ENCODE measurements at places on chromosomes 1 and 21.

DNA sequence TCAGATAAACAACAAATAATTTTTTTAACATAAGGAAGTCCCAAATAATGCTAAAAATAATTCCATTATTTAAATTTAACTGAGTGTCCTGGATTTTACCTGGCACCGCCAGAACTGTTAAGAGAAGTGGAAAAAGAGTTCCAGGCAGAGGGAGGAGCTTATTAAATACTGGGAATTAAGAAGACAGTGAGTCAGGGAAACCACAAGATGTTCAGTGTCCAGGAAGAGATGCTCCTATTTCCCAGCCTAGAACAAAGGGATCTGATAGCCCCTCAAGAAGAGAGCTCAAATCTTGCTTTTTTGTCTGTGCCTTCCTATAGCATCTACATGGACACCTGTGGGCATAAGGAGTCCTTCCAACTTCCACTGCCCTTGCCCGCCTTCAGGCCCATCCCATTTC, 85.9 kb downstream of the PGM1 start:
- DNase-seq: no peak

DNA sequence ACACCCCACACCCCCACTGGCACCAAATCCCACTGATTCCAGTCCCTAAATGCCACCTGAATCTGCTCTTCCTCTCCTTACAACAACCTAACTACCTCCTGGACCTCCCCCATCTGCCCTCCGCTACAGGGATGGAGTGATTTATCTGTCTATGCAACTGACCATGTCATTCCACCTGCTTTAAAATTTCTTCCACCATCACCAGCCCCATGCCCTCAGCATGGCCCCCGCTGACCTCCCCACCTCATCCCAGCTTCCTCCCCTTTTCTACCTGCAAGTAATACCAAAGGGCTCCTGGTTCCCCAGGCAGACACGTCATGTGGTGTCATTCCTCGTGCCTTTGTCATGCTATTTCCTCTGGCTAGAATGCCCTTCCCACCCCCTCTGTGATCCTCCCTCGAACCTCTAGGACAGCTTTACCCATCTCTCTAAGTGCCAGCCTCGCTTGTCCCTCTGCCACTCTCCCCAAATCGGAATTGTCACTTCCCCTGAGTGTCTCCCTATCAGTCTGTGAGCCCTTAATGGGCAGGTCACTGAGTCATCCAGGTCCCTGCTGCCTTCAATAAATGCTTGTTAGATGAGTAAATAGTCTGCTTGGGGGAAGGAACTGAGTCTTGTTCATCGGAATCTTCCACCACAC, 3.7 kb downstream of the GJB4 start:
- no peak for DNase-seq

DNA sequence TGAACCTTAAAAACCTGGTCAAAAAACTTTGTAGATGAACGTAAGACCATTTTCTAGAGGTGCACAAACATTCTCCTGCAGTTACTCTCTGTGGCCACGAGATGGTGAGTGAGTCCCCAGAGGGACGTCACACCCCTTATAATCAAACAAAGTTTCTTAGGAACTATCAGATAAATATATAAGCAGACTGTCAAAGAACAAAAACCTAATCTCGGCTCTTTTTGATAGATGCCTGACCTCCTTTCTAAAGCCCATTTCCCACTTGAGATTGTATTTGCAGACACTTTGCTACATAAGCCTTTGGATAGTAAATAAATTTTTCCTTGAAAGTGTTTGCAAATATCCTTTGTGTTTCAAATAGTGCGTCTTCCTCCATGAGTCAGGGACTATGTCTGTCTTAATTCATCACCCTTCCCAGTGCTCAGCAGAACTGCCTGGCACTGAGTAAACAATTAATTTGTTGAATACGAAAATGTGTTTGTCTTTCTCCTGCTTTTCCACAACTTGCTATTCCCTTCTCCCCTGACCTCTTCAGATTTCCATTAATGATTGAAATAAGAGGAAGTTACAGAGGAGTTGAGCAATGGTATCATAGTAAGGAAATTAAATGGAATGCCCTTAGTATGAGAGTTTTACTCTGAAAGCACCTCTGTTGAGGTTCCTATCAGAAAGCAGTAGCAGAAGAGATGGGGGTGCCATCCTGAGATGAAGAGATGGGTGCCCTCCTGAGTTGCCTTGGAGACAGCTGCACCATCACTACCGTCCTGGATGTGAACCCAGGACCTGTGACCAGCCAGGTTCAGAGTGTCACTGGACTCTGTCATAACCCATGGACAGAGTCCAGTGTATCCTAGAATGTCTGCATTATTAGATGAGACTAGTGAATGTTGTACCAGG, 57.8 kb upstream of the RAVER2 start:
- no peak for DNase-seq

- no peak for DNase-seq
These were observed 143.2 kb downstream of the KCTD3 start for GRCh38 chr1:215710036-215710898.

Measured in stimulated activated CD8-positive, alpha-beta memory T cell treated with anti-CD3 and anti-CD28 coated beads, Interleukin-7, amount 100 ng/mL, for 1 hour (primary cell).